ENCODE measurements at places on chromosomes 7 and 10.

- DNase-seq, result no peak
These were observed 94.2 kb downstream of the LRMDA start for GRCh38 chr10:75525646-75526045.

DNA sequence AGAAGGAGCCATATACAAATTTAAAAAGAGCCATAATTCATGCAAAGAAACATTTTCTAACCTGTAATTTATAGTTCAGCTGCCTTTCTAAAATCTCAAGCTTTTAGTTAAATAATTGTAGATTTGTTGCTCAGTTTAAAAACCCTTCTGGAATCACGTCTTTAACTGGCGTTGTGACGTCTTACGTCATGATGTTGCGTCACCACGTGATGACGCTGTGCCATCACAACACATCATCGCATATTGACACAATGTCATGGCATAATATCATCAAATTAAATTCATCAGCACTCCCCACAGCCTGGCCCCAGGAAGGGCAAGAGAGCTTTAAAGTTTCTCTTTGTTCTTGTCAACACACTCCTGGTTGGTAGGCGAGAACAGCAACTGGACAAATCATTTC is 194.8 kb downstream of the GRM8 start:
- DNase-seq, result no peak

DNA sequence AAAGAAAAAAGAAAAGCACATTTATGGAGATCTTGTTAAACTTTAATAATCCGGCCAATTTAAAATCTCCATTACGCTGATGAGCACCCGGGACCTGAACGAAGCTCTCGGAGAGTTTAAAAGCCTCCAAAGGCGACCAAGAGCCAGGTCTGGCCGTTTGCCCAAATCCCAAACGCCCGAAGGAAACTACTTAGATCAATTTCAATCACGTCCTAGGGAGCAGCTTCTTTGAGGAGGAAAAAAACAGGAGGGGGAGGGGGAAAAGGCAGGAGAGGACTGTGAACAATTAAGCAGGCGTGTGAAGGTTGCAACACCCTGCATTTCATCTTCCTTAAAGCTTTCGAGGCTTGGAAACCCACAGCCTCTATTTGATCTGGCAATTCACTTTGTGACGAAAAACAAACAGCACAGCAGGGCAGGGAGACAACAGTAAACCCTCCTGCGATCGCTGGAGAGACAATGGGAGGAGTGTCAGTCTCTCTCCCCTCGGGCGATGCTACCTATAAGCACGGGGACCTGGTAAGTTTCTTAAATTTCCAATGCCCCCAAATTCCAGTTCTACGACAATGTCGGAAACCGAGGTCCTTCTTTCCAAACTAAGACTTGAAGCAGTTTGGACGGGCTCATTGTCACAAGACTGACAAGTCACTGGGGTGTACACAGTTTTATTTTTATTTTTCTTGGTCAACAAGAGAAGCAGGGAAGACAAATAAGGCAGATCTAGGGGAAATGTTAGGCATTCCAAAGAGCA is 1.2 kb downstream of the KLF6 start:
- peak; percentile 59 for DNase-seq

DNA sequence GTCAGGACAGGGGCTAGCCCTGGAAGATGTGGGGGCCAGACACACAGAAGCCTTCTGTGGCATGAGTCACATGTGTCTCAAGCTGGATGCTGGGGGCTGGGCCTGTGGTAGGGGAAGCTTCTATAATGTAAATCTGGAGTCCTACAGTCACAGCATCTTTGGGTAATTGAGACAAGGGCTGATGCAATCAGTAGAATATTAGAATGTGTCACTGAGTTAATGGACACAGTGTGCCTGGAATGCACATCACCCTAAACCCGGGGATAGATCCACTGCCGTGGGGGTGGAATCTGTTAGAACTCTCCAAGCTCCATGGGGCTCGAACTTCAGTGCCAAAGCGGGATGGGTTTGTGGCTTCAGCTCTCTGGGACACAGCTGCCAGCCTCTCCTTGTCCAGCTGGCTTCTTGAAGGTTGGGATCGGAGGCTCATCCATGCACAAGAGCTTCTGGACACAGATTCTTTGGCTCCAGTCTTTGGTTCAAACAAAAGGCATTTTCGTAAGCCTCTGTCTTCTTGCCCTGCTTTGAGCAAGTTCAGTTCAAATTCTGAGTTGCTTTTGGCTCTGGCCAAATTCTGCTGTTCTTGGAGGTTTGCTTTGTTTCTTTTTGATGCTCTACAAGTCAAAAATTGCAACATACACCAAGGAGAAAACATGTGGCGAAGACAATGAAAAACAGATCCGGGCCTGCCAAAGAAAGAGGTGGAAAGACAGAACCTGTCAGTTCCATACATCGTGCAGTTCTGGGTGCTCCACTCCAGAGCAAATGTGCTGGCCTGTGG is 194.8 kb upstream of the ZNF32 start:
- no peak for DNase-seq

DNA sequence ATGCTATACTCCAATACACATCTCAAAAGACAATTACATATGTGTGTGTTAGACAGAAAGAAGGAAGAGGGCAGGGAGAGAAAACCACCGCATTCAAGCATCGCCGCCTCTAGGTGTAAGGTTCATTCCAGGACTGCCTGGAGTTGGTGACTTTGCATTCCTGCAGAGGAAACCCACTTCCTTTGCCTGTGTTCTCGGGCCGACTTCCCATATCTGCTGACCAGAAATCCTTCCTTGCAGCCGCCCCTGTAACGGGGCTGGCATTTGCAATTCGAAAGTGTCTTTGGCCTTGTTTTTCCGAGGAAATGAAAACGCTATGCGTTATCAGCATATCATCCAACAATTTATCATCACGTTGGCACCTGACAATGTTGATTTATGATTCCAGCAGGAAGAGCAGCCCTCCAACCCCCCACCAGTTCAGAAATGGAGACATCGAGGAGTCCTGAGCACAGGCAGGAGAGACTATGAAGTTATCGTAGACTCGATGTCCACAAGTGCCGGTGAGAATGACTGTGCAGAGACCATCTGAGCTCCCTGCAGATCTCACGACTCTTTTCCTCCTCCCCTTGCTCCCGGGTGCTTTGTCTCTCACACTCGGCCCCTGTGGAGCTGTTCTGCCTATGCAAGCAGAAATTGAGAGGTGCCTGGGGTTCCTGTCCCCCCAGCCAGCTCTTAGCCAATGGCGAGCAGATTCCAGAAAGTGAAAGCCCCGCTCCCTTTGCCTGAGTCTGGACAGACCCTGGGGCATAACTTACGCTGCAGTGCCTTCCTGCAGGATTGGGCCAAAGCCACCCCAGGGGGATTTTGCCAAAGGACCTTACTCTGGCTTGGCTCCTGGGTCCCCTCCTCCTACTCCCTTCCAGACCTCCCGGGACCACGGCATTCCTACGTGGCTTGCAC is 68.9 kb upstream of the FOXK1 start:
- DNase-seq, result no peak

All from nucleus accumbens (tissue), 56 donors.